Jurkat, Clone E6-1 (cell line): ENCODE measurements at places on chromosomes 11 and 22.

- DNase-seq, result no peak
These were observed 129.5 kb upstream of the TBCEL start for GRCh38 chr11:120894202-120894985.

DNA sequence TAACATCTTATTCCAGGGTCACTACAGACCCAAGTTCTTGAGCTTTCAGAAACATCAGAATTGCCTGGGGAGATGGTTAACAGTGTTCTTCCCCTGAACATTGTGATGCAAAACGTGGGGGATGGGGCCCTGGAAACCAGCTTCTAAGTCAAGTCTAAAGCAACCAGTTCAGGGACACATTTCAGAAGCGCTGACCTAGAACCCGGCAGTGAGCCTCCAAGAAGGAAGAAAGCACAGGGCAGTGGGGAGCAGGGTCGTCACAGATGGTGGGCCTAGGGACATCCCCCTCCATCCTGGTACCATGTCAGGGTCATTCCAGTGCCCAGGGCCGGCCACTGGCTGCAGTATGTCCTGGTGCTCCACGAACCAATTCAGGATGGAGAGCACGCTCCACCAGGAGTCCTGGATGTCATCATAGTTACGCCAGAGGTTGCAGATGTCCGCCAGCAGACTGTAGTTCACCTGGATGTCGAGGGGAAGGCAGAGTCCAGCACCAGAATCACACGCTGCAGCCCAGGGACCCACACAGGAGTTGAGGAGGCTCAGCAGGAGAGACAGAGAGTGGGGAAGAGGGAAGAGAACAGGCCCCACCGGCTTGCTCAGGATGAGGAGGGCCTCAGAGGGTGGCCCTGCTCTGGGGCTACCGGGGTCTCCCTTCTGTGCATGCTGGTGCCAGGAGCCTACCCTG lies 5.0 kb downstream of the NAGA start:
- DNase-seq, result no peak

- DNase-seq, result no peak
These were observed 23.2 kb downstream of the MFNG start for GRCh38 chr22:37462983-37463382.

DNA sequence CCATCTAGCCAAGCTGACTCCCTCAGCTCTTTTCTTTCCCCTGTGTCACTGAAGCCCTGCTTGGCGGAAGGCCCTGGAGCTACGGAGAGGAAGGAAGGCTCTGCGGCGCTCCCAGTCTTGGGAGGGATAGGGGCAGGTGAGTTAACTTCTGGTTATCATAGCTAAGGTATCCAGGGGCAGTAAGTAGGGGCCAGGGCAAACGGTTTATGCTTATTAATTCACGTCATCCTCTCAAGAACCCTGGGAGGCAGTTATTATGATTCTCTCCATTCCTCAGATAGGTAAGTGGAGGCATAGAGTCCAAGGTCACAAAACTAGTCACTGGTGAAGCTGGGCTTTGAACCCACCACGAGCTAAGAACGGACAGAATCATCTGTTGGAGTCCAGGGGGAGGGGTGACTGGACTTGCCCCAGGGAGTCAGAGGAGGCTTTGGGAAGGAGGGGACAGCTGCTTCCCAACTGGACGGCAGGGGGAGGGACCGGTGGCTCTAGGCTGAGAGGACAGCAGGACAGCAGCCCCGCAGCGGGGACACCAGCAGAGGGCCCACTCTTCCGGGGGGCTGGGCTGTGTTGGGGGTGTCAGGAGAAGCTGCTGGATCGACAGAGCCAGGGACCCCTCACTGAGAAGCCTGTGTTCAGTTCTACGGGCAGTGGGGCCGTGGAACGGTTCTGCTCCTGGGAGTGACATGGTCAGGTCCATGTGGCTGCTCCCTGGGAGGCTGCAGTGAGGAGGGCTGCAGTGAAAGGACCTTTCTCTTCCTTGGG lies 3.5 kb downstream of the BAIAP2L2 start:
- no peak for DNase-seq

GRCh38 chr11:32315121-32315520 lies 120.2 kb downstream of the WT1 start:
- DNase-seq, result no peak

DNA sequence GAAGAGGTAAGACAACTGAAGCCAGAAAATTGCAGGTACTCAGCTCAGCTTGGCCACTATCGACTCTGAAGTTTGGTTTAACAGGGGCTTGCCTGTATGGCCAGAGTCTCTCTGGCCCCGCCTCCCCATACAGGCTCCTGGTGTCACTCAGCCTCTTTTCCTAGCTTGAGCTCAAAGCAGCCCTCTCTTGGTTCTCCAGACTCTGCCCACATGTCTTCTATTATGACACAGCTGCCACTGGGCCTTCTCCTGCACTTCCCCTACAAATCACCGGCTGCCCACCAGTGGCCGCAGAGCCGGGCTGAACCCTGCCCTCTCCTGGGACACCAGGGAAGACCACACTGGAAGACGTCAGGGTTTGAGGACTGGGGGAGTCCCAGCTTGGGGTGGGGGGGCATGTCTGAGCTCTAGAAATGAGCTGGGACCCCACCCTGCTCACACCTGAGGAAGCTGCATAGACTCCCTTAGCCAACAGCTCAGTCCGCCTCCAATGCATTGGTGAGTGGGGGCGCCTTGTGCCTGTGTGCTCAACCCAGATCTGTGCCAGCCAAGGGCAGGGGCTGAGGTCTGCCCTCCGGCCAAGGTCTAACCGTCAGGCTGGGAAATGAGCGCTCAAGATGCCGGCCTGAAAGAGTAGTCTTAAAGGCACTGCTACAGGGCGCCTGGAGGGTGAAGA lies 94.4 kb upstream of the LMO1 start:
- DNase-seq, result no peak

GRCh38 chr11:34408580-34409172 lies 30.1 kb upstream of the CAT start:
- no peak for DNase-seq

DNA sequence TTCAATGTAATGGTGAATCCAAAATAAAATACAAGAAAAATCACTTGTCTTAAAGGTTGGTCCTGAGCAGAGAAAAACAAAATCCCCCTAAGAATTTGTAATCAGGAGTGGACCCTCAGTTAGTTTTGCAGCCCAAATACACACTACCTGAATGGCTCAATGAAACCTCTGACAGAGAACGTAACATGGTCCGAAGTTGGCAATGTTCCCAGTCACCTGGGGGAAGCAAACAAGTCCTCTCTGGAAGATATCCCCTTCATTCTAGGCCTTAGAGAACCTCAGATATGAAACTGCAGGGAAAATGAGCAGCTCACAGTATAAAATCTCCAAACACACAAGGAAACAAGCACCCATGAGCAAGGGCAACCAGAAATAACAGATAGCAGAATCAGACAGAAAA lies 58.2 kb downstream of the MORC2 start:
- no peak for DNase-seq

DNA sequence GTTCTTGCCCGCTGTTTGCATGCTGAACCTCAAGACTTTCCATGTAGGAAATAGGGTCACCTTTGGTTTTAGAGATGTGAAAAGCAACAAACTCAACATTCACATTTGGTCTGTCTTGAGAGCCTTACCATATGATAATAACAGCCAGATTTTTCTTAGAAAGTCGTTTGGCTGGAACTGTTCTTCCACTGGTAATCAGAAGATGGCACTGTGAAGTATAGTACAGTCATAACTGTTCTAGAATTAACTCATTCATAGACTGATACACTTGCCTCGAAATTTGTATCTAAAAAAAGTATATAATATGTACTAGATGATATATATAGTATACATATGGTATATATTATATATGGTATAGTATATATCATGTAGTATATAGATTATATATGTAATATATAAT lies 12.3 kb downstream of the LUZP2 start:
- no peak for DNase-seq

- no peak for DNase-seq
These were observed 1176.4 kb downstream of the BRD1 start for GRCh38 chr22:48651036-48651890.

DNA sequence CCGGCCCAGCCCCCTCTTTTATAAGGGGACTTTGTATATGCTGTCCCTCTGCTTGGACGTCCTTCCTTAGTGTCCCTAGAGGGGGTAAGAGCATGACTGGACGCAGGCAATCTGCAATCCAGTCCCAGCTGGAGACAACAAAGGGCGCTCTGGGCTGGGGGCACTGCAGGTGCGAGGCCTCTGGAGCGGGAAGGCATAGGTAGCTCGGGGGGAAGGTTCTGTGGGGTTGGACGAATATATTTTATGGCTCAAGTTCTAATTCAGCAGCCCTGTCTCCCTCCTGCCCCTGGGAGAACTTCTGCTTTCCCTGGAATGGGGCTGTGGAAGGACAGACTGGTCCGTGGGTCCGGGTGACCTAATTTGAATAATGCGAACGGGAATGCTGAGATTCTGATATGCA lies 40.0 kb downstream of the KCNJ4 start:
- DNase-seq, result no peak

- no peak for DNase-seq
These were observed 638 bp downstream of the PARVA start for GRCh38 chr11:12377824-12378593.

- DNase-seq, result no peak
These were observed 6.1 kb upstream of the CRYBB3 start for GRCh38 chr22:25193548-25193947.

GRCh38 chr22:16783930-16784354 lies 41.3 kb downstream of the XKR3 start:
- peak; percentile 39 for DNase-seq

- no peak for DNase-seq
These were observed 60.5 kb downstream of the HIPK3 start for GRCh38 chr11:33317662-33318061.

- no peak for DNase-seq
These were observed 47.0 kb upstream of the CLMP start for GRCh38 chr11:123241874-123242543.

DNA sequence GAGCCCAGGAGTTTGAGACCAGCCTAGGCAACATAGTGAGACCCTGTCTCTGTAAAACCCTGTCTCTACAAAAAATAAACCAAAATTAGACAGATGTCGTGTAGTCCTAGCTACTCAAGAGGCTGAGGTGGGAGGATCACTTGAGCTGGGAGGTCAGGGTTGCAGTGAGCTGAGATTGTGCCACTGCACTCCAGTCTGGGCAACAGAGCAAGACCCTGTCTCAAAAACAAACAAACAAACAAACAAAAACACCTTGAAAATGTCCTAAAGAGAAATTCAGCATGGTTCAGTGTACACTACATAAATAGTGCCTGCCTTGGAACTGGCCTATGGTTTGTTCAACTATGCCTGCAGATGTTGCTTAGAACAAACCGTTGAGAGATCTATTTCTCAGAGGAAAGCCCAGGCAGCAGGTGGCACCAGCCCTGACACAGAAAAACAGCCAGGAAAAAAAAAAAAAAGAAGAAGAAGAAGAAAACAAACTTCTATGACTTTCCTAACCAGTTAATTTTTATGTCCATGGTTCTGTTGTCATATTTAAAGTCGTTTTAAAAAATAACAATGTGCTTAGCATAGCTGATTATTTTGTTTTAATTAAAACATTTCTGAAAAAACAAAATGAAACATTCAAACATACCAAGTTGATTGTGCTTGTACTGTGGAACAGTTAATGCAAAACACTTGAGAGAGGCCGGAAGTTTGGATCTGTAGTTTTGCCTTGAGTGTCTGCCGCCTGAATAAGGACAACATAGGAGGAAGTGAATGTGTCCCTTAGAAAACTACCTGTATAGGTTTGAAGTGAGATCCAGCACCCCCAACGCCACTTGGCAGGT lies 5.4 kb downstream of the KREMEN1 start:
- DNase-seq, result peak; percentile 83

GRCh38 chr22:46044621-46045458 lies 67.9 kb upstream of the WNT7B start:
- DNase-seq, result no peak

DNA sequence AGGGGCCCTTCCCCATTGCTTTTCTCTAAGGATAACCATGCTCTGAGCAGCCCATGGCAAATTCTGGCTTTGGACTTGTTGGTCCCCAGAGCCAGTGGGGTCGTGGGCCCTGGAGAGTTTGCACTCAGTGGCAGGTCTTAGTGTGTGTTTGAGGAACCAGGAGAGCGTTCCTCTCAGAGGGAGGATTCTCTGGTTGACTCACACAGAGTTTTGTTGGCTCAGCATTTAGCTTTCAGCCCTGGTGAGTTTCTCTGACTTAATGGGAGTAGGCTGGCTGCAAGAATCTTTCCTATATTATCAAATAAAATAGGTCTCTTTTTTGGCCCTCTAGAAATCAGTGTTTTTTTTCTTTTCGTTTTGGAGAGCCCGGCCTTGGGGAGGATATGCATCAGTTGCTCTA lies 20.9 kb downstream of the ST14 start:
- DNase-seq, result no peak

DNA sequence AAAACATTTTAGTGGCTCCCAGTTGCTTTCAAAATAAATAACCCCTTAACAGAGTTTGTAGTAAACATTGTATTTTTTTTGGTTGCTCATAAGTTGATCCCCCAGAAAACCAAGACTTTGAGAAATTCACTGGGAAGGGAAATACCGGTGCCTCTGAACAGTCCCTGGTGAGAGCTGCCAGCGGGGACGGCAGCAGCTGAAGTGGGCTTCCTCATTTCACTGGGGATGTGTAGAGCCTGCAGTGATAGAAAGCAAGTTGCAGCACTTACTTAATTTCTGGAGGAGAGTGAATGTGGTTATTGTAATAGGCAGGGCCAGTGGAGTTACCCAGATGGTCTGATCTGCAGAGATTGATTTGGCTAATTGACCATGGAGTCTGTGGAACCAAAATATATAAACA lies 18.6 kb upstream of the MCHR1 start:
- no peak for DNase-seq

DNA sequence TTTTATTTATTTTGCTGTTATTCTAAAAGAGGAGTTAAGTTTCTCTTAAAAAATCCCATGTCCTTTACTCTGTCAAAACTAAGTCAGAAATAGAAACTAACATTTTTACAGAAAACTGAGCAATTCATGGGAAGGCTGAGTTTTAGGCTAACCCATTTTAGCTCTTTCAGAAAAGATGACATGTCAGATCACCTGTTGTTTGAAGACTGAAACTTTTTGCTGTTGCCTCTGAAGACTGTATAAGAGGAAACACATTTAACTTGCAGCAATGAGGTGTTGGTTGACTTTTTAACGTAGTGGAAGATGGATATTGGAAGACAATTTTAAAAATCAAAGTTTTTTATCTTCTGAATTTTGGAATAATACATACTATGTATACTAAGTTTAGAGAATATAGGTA lies 115.4 kb downstream of the METTL15 start:
- no peak for DNase-seq

DNA sequence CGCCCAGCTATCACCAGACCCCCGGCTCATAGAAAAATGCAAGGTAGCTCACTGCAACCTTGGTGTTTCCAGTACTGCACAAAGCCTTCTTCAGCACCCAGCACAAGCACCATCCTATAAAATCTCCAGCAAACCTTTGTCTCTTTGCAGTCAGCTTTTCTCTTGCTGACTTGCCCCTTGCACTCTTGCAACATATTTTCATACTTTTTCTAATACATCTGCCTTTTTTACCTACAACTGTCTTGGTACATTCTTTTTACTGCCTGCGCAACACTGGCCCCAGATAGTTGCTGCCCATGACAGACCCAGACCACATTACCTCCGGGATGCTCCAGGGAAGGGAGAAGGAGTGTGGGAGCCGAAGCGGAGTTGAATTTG lies 142.4 kb downstream of the MPPED1 start:
- DNase-seq, result no peak

GRCh38 chr22:20237480-20238440 lies 30.4 kb downstream of the RTN4R start:
- DNase-seq, result no peak

GRCh38 chr22:46600273-46600796 lies 19.9 kb upstream of the GRAMD4 start:
- DNase-seq, result no peak

GRCh38 chr22:48739348-48740085 lies 1088.2 kb downstream of the BRD1 start:
- DNase-seq, result no peak

- DNase-seq, result no peak
These were observed 463 bp upstream of the PTPMT1 start for GRCh38 chr11:47564933-47565339.
